Naive B cell (primary cell): ENCODE measurements at places on chromosomes 7 and 10. TPM values are rescaled to one million over a fixed set of nuclear protein-coding genes. Genes with fewer than 3 reads are reported as not detected.

GRCh38 chr10:122154545-122155366 lies 116.3 kb upstream of the BTBD16 start:
- no peaks in the 10 kb centered on the region for H3K36me3 ChIP-seq
- no peak overlapping the region for H3K4me3 ChIP-seq
- no peak overlapping the region for H3K27ac ChIP-seq
- H3K4me1 ChIP-seq = no peaks in the 10 kb centered on the region
- peaks cover 53% of the 10 kb centered on the region for H3K27me3 ChIP-seq
- DNase-seq = no peak

DNA sequence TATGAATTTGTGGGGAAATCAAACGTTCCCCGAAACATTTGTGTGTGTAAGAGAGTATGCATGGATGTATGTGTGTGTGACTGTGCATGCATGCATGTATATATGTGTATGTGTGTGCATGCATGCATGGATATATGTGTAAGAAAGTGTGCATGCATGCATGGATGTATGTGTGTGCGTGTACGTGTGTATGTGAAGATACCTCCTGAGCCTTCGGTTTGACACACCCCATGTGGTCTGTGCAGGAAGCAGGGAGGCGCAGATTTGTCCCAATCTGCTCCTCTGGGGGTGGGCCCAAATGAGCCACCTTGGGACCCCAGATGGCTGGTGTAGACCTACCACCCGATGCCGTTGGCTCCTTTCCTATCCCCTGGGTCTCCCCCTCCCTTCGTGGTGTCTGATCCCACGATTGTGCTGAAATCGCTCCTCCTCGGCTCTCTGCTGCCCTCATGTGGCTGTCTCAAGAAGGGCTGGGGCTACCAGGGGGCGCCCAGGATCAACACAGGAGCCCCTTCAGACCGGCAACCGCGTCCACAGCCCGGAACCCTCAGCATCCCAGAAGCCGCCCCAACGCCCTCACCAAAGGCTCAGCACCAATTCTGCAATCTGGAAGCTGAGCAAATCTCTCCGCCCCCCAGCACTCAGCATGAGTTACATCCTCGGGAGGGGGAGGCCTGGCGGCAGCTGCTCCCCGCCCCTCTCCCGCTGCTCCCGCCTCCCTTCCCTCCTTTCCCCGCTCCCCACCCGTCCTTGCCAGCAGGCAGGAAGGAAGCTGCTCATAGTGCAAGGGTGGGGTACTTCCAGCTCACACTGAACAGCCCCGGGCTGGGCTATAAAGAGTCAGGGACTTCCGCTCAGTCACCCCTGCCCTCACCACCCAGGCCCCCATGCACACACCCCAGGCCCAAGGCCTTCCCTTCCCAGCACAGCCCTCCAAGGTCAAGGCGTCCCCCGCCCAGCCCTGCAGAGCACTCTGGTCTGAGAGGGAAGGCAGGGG lies 2.3 kb upstream of the NOS3 start:
- DNase-seq = peak; percentile 45
- no peak overlapping the region for H3K27ac ChIP-seq
- H3K4me3 ChIP-seq = no peak overlapping the region
- H3K4me1 ChIP-seq = peaks cover 12% of the 10 kb centered on the region

- peaks cover 5% of the 10 kb centered on the region for H3K4me1 ChIP-seq
- DNase-seq = no peak
Measured at GRCh38 chr10:6739530-6740174, 159.6 kb upstream of the PRKCQ start.

GRCh38 chr7:1043552-1044188 lies 676 bp upstream of the GPR146 start:
- H3K27ac ChIP-seq = peak overlapping the region; percentile 85
- peaks cover 8% of the 10 kb centered on the region for H3K27me3 ChIP-seq
- H3K36me3 ChIP-seq = no peaks in the 10 kb centered on the region

- H3K27ac ChIP-seq = no peak overlapping the region
- no peaks in the 10 kb centered on the region for H3K27me3 ChIP-seq
- no peak overlapping the region for H3K4me3 ChIP-seq
- H3K36me3 ChIP-seq = no peaks in the 10 kb centered on the region
- no peak for DNase-seq
Measured at GRCh38 chr7:146262527-146262926, 145.9 kb downstream of the CNTNAP2 start.

DNA sequence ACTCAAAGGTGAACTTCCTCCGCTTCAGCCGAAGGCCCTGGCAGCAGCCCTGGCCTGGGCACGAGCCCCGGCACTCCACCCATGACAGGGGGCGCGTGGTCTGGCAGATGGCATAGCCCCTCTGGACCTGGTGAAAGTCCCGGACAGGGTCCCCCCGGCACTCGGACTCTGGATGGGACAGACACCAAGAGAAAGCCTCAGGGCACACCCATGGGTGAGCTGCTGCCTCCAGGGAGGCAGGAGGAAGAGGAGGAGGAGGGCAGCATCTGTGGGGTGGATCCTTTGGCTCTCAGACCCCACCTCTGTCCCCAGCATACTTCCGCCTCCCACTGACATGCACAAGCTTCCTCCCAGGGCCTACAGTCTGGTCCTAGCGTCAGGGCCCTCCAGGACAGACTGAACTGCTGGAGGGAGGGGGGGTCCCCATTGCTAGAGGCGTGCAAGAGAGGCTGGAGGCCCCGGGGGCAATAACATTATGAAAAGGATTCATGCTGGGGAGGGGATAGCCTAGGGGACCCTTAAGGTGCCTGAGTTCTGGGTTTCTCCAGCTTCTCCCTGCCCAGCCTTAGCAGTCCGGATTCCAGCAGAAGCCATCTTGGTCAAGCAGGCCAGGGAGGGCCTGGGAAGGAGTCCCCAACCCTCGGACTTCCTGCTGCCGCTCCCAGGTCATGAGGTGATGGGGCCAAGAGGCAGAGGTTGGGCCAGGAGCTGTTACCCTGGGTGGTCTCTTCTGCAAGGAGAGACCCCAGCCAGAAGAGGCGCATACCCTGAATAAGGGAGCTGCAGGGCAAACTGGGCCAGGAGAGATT lies 169.3 kb downstream of the LCOR start:
- H3K27me3 ChIP-seq = peaks cover 5% of the 10 kb centered on the region
- H3K27ac ChIP-seq = peak overlapping the region; percentile 6
- H3K4me1 ChIP-seq = no peaks in the 10 kb centered on the region
- peaks cover 11% of the 10 kb centered on the region for H3K36me3 ChIP-seq

- H3K36me3 ChIP-seq = no peaks in the 10 kb centered on the region
- peaks cover 86% of the 10 kb centered on the region for H3K4me1 ChIP-seq
- peak overlapping the region; percentile 59 for H3K4me3 ChIP-seq
- peak overlapping the region; percentile 83 for H3K27ac ChIP-seq
Measured at GRCh38 chr10:79266543-79267312, 80.5 kb upstream of the PPIF start.

GRCh38 chr7:34048445-34048844 lies 143.1 kb downstream of the BMPER start:
- no peaks in the 10 kb centered on the region for H3K27me3 ChIP-seq
- DNase-seq = no peak
- H3K4me1 ChIP-seq = no peaks in the 10 kb centered on the region

- peaks cover 10% of the 10 kb centered on the region for H3K4me1 ChIP-seq
- no peak overlapping the region for H3K4me3 ChIP-seq
- no peak for DNase-seq
- no peaks in the 10 kb centered on the region for H3K36me3 ChIP-seq
- H3K27me3 ChIP-seq = no peaks in the 10 kb centered on the region
- no peak overlapping the region for H3K27ac ChIP-seq
Measured at GRCh38 chr10:90935581-90936275, 14.8 kb upstream of the ANKRD1 start.

- peaks cover 71% of the 10 kb centered on the region for H3K4me1 ChIP-seq
Measured at GRCh38 chr7:22683379-22683778, 43.6 kb upstream of the IL6 start.

GRCh38 chr7:137395420-137395819 lies 51.9 kb upstream of the PTN start:
- H3K36me3 ChIP-seq = no peaks in the 10 kb centered on the region
- no peak for DNase-seq
- no peaks in the 10 kb centered on the region for H3K27me3 ChIP-seq
- no peak overlapping the region for H3K4me3 ChIP-seq
- H3K27ac ChIP-seq = no peak overlapping the region
- no peaks in the 10 kb centered on the region for H3K4me1 ChIP-seq

GRCh38 chr10:93186653-93187052 lies 113.0 kb downstream of the CYP26A1 start:
- no peaks in the 10 kb centered on the region for H3K36me3 ChIP-seq
- peaks cover 31% of the 10 kb centered on the region for H3K27me3 ChIP-seq
- no peak overlapping the region for H3K4me3 ChIP-seq

DNA sequence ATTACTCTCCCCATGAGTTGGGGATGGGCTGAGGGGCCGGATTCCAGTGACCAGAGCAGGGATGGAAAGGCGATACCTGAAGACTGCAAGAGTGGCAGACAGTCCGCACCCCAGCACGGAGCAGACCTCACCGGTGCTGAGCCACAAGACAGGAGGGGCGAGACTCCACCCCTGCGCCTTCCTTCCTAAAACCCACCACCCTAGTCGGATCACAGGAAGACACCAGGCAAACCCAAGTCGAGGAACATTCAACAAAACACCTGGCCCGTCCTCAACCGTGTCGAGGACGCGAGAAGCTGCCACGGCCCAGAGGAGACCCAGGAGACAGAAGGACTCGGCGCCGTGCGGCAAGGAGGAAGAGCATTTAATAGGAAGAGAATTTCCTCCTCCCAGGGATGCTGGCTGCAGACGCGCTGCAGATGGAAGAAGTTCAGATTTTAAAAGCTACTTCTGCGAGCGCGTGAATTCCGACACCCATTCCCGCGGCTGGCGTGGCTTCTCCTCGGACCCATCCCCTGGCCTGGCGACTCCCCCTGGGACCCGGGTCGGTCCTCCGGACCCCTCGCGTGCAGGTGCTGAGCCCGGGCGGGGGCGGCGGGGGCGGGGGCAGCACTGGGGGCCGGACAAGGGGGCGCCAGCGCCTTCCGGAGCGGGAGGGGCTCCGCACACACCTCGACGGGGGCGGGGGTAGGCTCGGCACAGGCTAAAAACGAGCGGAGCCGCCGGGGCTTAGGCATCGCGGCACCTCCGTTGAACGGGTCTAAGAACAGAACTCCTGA lies 563 bp upstream of the UTF1 start:
- H3K4me1 ChIP-seq = peaks cover 23% of the 10 kb centered on the region
- no peak for DNase-seq
- no peaks in the 10 kb centered on the region for H3K36me3 ChIP-seq
- H3K27me3 ChIP-seq = peaks cover 23% of the 10 kb centered on the region
- no peak overlapping the region for H3K27ac ChIP-seq

GRCh38 chr10:20624642-20625041 lies 272.5 kb downstream of the NEBL start:
- H3K27ac ChIP-seq = no peak overlapping the region
- H3K27me3 ChIP-seq = no peaks in the 10 kb centered on the region
- no peaks in the 10 kb centered on the region for H3K4me1 ChIP-seq
- H3K36me3 ChIP-seq = no peaks in the 10 kb centered on the region

- H3K4me3 ChIP-seq = no peak overlapping the region
- DNase-seq = no peak
- no peaks in the 10 kb centered on the region for H3K36me3 ChIP-seq
Measured at GRCh38 chr7:29352041-29352440, 157.5 kb downstream of the CHN2 start.

SMKR1 gene
- not detected for polyA plus RNA-seq

BHLHA15 gene
- 1.7 TPM for polyA plus RNA-seq

BUD31 gene
- polyA plus RNA-seq = 191 TPM

CADPS2 gene
- not detected for polyA plus RNA-seq

PNLIP gene
- polyA plus RNA-seq = not detected

NOS3 gene
- polyA plus RNA-seq = 0.52 TPM

VSTM4 gene
- not detected for polyA plus RNA-seq

MYO1G gene
- 109 TPM for polyA plus RNA-seq

GHRHR gene
- polyA plus RNA-seq = not detected

SLC26A5 gene
- not detected for polyA plus RNA-seq
